ENCODE measurements at places on chromosomes 7 and 10. TPM values are rescaled to one million over a fixed set of nuclear protein-coding genes. Genes with fewer than 3 reads are reported as not detected.
A peak's percentile ranks its signal among the peaks of the same experiment; 100 is the strongest.

PLEKHS1 gene
- not detected for total RNA-seq

OGDHL gene
- 0.51 TPM for total RNA-seq

GRCh38 chr7:72760602-72761001 lies 67.4 kb downstream of the TYW1B start:
- no peak overlapping the region for H3K27ac ChIP-seq
- H3K4me3 ChIP-seq: no peak overlapping the region
- H3K4me1 ChIP-seq: no peaks in the 10 kb centered on the region
- no peaks in the 10 kb centered on the region for H3K36me3 ChIP-seq

GRCh38 chr10:124429576-124429975 lies 10.9 kb upstream of the OAT start:
- no peak overlapping the region for H3K27ac ChIP-seq
- no peak for DNase-seq
- no peak overlapping the region for H3K4me3 ChIP-seq
- H3K36me3 ChIP-seq: no peaks in the 10 kb centered on the region
- no peaks in the 10 kb centered on the region for H3K27me3 ChIP-seq

GRCh38 chr10:69403519-69403918 lies 13.2 kb downstream of the TACR2 start:
- H3K36me3 ChIP-seq: peaks cover 6% of the 10 kb centered on the region
- peaks cover 7% of the 10 kb centered on the region for H3K4me1 ChIP-seq
- no peak overlapping the region for H3K4me3 ChIP-seq
- no peak for DNase-seq
- H3K27me3 ChIP-seq: no peaks in the 10 kb centered on the region

DNA sequence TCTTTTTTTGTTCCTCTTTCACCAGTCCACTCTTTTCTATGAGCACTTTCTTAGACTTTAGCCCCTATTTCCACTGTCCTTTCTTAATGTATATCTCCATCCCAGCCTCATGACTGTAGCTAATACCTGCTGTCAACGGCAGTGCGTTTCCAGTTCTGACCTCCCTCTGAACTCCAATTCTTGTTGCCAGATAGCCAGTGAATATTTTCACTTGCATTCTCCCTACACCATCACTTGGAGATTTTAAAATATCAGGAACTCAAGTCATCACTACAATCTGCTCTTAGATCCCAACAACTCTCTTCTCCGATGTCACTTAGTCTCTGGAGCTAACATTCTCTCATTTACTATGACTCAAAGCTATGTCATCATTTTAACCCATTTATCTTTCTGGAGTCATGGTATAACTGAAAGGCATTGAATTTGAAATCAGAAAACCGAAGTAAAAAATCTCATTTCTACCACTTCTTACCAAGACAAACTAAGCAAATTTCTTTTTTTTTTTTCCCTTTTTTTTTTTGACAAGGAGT lies 5.1 kb upstream of the SLC16A12 start:
- H3K4me1 ChIP-seq: no peaks in the 10 kb centered on the region
- no peak overlapping the region for H3K27ac ChIP-seq
- peaks cover 2% of the 10 kb centered on the region for H3K27me3 ChIP-seq
- no peak for DNase-seq
- no peaks in the 10 kb centered on the region for H3K36me3 ChIP-seq

DNA sequence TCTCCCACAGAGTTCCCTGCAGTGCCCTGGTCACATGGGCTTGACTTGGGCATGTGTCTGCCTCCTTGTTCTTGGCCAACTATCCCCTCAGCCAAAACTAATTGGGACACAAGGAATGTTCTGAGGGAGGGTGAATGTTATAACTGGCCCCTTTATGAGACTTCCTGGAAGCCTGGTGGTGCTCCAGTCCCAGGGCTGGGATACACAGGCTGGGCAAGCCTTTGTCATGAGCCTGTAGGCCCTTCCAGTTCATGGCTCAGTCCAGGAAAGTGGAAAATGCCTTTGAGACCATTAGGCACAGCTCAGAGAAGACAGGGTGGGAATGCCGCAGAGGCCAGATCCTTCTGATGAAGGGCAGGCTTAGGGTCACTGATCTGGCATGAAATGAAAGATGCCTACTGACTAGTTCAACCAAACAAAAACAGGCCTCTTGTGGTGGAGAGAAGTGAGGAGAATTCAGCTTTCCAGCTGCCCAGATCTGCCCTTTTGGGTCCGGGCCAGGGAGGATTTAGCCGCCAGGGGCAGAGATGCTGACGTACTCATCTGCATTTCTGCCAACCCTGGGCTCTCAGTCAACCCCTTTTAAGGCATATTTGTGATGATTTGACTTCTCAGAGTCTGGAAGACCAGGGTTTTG lies 961.5 kb downstream of the KCNMA1 start:
- H3K4me1 ChIP-seq: no peaks in the 10 kb centered on the region
- no peaks in the 10 kb centered on the region for H3K36me3 ChIP-seq
- H3K27ac ChIP-seq: no peak overlapping the region
- H3K27me3 ChIP-seq: no peaks in the 10 kb centered on the region

GRCh38 chr10:3208481-3209406 lies 36.2 kb upstream of the PITRM1 start:
- DNase-seq: no peak
- no peaks in the 10 kb centered on the region for H3K36me3 ChIP-seq
- H3K4me1 ChIP-seq: no peaks in the 10 kb centered on the region
- no peak overlapping the region for H3K4me3 ChIP-seq

DNA sequence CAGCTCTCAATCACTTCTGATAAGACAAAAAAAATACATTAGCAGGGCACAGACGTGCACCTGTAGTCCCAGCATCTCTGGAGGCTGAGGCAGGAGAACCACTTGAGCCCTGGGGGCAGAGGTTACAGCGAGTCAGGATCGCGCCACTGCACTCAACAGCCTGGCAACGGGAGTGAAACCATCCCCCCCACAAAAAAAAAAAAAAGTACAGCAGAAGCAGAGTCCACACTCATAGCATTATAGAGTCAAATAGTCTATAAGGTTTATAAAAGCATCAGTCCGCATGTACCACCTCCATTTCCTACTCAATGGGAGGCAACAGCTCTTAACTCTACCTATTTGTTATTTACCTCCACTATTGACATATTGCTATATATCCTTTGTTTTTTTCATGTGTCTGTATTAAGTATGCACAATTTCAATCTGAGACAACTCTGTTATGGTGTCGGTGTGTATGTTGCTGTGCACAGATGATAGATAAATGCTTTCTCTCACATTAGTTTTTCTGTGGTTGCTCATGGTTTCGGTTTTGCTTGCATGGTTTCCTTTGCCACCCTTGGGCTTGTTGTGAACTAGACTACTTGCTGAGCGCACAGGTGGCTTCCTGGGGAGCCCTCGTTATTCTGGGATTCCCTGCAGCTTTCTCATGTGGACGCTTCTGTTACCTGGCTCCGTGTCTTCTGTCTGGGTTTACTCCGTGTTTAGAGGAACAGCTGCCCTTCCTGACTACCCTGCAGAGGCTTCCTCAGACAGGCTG lies 40.4 kb downstream of the PROSER2 start:
- peaks cover 12% of the 10 kb centered on the region for H3K4me1 ChIP-seq
- H3K27ac ChIP-seq: no peak overlapping the region
- no peaks in the 10 kb centered on the region for H3K27me3 ChIP-seq
- no peaks in the 10 kb centered on the region for H3K36me3 ChIP-seq
- no peak overlapping the region for H3K4me3 ChIP-seq
- DNase-seq: peak; percentile 76

- no peaks in the 10 kb centered on the region for H3K27me3 ChIP-seq
- no peak overlapping the region for H3K4me3 ChIP-seq
- no peaks in the 10 kb centered on the region for H3K36me3 ChIP-seq
- H3K27ac ChIP-seq: no peak overlapping the region
- DNase-seq: no peak
- H3K4me1 ChIP-seq: no peaks in the 10 kb centered on the region
These were observed 183.4 kb upstream of the TCF7L2 start for GRCh38 chr10:112766636-112767035.

DNA sequence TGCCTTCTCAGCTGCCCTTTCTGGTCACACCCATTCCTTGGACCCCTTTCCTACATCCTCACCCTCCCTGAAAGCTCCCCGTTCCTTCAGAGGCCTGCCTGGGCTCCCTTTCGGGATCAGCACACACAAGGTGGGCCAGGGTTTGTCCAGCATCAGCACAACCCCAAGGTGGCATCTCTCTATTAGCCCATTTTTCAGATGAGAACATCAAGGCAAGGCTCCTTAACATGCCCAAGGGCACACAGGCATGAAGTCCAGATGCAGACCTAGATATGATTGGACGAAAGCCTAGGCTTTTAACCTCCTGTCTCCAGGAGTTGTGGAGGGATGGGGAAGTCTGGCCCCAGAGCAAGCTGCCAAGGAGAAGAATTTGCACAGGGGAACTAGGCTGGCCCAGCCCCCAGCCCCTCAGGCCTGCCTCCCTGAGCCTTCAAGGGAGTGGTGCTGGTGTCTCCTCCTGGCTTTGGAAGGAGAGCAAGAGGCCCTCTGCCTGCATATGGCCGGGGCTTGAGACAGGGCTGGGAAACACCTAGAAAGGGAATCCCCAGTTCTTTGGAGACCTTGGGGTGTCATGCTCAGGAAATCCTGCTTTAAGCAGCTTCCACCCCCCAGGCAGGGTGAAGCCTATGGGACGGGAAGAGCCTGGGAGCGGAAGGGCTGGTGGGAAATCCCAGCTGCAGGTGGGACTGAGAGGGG lies 9.0 kb upstream of the VSIR start:
- H3K27ac ChIP-seq: peak overlapping the region; percentile 43
- H3K27me3 ChIP-seq: no peaks in the 10 kb centered on the region

DNA sequence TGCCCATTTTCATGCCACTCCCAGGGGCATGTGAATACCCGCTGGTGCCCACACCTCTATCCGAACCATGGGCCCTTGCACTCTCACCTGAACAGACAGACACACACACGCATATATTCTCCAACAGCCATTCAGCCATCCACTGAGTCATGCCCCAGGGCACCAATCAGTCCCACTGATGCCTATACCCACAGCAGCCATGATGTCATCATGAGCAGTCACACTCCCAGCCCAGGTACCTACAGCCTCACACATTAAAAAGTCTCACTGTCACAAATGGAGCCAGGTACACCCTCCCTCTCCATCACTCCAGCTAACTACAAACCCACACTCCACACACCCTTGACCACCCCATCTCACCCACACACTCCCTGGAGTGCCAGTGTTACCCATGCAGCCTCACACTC lies 12.2 kb downstream of the VSIR start:
- H3K36me3 ChIP-seq: no peaks in the 10 kb centered on the region
- no peak for DNase-seq
- H3K27me3 ChIP-seq: no peaks in the 10 kb centered on the region
- no peak overlapping the region for H3K4me3 ChIP-seq
- peaks cover 10% of the 10 kb centered on the region for H3K4me1 ChIP-seq

DNA sequence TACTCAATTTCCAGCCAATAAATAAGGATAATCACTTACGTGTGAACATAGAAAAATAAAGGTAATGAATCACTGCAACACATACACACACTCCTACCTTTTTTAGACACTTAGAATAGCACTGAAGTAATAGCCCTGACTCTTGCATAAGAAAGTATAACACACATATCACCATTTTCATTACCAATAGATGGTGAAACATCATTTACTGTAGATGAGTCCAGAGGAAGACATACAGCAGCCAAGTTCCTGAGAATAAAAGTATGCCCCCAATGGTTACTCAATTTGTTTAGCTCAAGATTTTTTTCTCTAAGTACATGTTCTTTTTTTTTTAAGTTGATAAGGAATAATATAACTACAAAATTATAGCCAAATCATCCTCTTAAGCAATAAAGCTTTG lies 316.3 kb downstream of the PARD3 start:
- DNase-seq: no peak
- no peaks in the 10 kb centered on the region for H3K27me3 ChIP-seq
- H3K36me3 ChIP-seq: no peaks in the 10 kb centered on the region
- no peaks in the 10 kb centered on the region for H3K4me1 ChIP-seq

DNA sequence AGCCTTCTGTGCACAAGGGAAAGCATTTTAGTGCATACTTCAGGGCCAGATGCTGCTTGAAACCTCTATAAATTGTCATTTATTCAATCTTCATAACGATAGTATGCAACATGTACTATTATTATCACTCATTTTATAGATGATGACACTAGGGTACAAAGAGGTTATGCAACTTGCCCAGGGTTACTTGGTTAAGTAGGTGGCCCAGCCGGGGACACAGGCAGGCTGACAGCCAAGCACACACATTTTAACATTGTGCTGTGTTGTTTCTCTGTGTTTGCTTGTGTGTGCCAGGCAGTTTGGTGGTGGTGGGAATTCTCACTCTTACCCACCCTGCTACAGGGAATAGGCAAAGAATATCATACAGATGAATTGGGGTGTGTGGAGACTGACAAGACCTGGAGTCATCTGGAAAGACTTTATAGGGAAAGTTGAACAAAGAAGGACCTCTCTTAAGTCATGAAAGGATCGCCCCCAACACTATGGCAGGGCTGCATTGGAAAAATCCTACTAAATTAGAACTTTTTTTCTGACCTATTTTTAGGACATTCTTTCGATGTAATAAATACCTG lies 98.9 kb downstream of the MKX start:
- no peak for DNase-seq
- H3K4me1 ChIP-seq: no peaks in the 10 kb centered on the region
- no peak overlapping the region for H3K4me3 ChIP-seq
- H3K36me3 ChIP-seq: no peaks in the 10 kb centered on the region
- H3K27me3 ChIP-seq: no peaks in the 10 kb centered on the region

DNA sequence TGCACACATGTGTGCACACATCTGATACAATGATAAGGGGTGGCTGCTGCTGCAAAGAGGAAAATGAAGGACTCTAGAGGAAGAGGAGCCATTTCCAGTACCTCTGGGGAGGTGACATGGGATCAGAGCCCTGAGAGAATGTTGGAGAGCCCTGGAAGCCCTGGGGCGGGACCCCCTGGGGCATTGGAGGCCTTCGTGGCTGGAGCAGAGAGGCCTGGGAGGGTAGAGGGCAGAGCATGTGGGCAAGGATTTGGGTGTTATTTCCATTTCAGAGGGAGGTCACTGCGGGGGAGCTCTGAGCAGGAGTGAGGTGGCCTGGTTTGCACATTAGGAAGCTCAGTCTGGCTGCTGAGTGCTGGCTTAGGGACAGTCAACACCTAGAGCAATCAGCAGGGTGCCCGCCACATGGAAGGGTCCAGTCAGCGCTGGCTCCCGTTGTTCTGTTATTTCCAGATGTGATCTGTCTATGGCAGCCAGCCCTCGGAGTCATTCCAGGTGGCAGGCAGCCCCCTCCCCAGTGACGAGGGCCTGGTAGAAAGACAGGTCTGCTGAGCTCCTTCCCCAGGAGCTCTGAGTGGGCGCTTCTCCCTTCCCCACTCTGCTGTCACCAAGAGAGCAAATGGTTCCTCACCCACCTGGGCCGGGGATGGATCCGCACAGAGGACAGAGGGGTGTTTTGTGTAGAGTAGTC lies 24.1 kb upstream of the BTBD16 start:
- no peaks in the 10 kb centered on the region for H3K4me1 ChIP-seq
- no peaks in the 10 kb centered on the region for H3K27me3 ChIP-seq
- H3K36me3 ChIP-seq: no peaks in the 10 kb centered on the region
- H3K4me3 ChIP-seq: no peak overlapping the region
- DNase-seq: no peak

DNA sequence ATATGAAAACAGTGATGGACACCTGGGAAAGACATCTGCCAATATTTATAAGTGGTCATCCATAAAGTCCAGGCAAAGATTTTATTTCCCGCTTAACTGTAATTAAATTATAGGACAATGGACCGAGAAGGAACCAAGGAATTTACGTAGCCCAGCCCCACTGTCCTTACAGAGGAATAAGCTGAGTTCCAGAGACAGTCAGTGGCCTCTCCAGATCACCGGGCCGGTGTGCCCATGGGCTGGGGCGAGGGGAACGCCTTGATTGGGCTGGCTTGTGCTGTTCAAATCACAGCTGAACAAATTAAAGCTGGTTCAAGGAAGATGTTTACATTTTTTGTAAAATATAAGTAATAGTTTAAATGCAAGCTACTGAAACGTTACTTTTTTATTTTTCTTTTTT lies 40.7 kb downstream of the PFKP start:
- H3K36me3 ChIP-seq: peaks cover 53% of the 10 kb centered on the region
- no peak overlapping the region for H3K4me3 ChIP-seq
- H3K27me3 ChIP-seq: no peaks in the 10 kb centered on the region
- no peaks in the 10 kb centered on the region for H3K4me1 ChIP-seq
- H3K27ac ChIP-seq: no peak overlapping the region
